CD4-positive, alpha-beta T cell treated with Interleukin-17A for 4 hours (primary cell): ENCODE measurements at places on chromosomes 2 and 18.

DNA sequence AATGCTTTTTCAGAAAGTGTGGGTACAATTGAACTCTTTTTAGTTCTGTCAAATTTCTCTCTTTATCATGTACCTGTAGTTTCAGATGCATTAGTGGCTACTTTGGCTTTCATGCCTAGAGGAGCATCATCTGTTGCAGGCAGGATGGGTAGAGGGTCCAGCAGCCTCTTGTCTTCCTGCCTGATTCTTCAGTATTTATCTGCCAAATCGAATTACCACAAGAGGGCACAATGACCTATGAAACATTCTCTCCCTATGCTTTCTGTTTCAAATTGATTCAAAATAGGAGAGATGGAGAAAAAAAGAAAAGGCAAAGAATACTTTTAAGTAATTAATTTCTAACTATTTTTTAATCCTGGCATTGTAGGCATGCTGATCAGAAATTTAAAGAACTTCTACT is 477.2 kb downstream of the TRIB2 start:
- no peak for DNase-seq

- DNase-seq: peak; percentile 62
Measured at GRCh38 chr2:120206022-120206581, 17.1 kb downstream of the TMEM185B start.

- DNase-seq: no peak
Measured at GRCh38 chr2:6676241-6676640, 189.5 kb downstream of the CMPK2 start.

DNA sequence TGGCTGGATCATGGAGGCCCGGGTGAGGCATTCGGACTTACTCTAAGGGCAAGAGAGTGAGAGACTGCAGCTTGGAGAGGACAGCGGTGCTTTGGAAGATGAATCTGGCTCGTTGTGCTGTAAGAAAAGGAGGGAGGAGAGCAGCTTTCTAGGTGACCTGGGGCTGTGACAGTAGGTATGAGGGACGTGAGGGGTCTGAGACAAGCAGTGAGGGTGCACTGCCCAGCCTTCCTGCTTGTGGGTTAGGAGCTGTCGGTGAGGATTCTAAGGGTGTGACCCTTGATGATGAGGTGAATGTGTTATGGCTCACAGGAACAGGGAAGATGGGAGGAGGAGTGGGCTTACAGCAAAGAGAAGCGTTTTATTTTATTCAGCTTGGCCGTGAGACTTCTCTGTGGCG is 27.1 kb upstream of the RHOB start:
- DNase-seq: no peak

DNA sequence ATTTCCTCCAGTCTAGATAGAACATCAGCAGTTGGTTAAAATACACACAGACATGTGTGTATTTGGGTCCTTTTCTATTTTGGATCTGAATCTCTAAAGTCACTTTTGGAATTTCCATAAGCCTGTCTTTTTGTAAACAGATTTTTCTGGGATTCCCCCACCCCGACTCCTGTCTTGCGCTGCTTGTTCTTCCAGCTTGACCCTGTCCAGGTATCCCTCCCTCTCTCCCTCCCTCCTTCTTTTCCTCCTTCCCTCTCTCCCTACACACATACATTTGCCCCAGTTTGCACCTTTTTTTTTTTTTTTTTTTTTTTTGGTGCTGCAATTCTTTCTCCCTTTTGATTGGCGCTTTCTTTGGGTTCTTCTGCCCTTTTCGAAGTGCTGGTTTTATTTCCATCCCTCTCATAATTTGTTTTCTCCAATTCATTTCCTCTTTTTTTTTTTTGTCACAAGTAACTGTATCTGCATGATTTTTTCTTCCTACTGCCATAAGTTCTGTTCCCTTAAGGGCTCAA is 114.8 kb upstream of the SERTAD2 start:
- no peak for DNase-seq

- no peak for DNase-seq
Measured at GRCh38 chr2:40178971-40179370, 272.9 kb downstream of the SLC8A1 start.

- DNase-seq: no peak
Measured at GRCh38 chr2:171390941-171391516, 42.8 kb downstream of the METTL8 start.

DNA sequence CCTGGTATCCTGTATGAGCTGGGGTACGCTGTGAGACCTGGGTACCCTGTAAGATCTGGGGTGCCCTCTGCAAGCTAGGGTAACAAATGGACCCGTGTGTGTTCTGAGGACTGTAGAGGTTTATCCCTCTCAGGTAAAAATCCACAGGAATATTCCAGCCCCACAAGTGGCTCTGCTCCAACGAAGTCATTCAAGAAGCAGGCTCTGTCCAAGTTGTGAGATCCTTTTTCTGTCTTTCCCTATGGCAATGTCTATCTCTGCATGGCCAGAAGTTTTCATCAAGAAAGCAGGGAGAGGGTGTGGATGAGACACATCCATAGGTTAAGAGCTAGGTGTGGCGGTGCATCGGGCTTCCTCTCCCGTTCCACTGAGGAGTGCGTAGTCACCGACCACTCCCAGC is 43.0 kb downstream of the PTGR3 start:
- DNase-seq: no peak

DNA sequence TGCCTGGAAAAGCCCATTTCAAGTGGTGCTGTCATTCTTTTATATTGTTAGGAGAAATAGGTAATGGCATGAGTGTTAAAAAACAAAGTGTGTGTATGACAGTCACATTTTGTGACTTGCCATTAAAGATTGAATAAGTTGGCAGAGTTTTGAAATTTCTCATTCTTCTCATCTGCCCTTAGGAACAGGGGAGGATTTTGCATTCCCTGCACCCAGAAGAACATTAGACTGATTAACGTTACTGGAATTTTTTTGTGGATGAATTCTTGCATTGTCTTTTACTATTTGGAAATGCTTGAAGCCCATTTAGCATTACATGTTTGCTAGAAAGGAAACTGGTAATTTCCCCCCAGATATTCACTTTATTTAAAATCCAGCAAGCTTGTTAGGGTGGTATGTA is 162.2 kb downstream of the BABAM2 start:
- DNase-seq: no peak

GRCh38 chr2:98731041-98731893 is at the start of gene MGAT4A:
Gene MGAT4A (minus strand): TSS chr2:98731132. CDS start chr2:98726332, 4,800 bp downstream.
- DNase-seq: peak; percentile 87

GRCh38 chr18:12026562-12026961 is 45.3 kb downstream of the IMPA2 start:
- no peak for DNase-seq

DNA sequence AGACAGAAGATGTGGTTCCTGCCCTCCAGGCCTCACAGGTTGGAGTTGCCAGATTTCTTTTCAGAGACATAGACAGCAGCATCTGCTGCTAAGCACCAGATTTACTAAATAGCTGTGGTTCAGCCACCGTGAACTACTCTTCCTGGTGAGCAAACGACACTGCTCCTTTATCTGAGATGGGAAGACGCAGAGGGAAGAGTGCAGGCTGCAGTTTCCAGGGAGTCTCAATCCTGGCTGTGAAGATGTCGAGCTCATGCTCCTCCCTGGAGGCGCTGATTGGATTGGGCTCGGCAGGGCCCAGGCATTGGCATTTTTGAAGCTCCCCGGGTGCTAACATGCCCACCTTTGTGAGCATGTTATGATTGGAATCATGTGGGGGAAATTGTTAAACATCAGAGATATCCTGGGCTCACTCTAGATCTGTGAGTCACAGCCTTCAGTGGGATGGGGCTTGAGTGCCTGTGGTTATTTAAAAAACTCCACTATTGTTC is 314.8 kb downstream of the TSN start:
- DNase-seq: no peak

DNA sequence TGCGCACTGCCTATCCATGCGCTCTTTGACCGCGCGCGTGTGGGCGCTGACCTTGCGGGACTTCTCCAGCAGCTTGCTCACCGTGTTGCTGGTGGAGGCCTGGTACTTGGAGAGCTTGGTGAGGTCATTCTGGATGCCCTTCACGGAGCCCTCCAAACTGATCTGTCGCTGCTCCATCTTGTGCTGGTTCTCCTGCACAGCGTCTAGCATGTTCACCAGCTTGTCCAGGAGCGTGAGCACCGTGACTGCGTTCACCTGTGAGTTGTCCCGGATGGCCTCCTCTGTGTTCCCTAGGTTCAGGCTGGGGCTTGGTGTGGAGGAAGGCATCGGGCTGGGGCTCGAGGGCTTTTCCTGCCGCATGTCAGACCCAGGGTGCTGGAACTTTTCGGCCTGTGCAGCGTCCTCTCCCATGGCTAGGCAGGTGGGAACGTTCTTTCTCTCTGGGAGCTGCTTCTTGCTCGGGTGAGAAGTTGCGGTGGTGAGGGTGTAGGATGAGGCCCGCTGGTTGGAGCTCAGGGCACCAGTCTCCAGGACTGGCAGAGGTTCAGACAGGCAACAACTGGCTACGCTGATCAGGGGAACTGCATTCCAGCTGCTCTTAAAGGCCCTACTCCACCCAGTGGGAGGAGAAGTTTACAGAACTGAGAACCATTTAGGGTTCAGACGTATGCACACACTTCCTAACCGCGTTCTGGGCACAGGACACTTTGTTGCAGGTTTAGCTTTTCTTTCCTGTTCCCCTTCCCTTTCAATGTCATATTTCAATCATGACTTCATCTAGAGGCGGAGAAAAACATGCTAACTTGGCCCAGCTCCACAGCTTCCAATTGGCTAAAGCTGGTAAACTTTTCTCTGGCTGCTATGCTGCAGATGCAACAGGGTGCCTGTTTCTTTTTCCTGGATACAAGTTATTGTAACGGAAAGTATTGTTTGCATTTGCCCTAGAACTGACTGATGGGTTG is at the start of gene CAVIN2:
TSS of gene CAVIN2 (minus strand) at position 574 of the 962 bp plus-strand sequence. CDS start at position 411, 163 bp downstream.
- DNase-seq: no peak

GRCh38 chr18:23765931-23766330 is 76.7 kb downstream of the LAMA3 start:
- DNase-seq: no peak

GRCh38 chr2:223102040-223102400 is 50.0 kb downstream of the KCNE4 start:
- no peak for DNase-seq

DNA sequence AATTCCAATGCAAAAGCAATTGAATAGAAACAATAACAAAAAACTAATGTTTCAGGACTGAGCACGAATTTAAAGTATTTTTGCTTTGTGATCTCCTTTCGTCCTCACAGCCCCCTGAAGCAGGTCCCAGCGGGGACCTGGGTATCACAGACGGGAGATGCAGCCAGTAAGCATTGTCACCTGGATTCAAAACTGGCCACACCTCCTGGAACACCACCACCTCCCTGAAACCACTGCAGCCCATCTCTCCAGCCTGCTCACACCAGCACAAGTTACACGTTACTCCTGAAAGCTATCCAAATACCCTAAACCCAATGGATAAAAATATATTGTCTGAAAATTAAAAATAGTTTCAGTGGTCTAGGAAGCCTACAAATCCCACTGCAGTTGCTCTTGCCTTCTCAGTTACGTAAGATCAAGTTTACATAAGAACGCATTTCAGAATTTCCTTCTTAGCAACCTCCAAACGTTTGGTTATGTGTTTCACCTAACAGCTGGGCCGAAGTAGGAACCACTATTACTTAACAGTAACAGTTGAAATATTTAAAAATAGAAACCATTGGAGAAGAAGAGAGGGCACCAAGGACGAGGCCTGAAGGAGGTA is 178.0 kb downstream of the HDAC4 start:
- no peak for DNase-seq

GRCh38 chr2:99188357-99188756 is 7.4 kb downstream of the MRPL30 start:
- no peak for DNase-seq

- no peak for DNase-seq
Measured at GRCh38 chr18:75638223-75638775, 210.8 kb upstream of the SMIM21 start.
